Activated naive CD4-positive, alpha-beta T cell treated with anti-CD3 and anti-CD28 coated beads, Interleukin-2, amount 10 ng/mL, durations not matched to agents 7 days and 5 days (primary cell): ENCODE measurements at places on chromosomes 12 and 14.
A peak's percentile ranks its signal among the peaks of the same experiment; 100 is the strongest.

GRCh38 chr12:2009623-2010022 is 5.4 kb upstream of the DCP1B start:
- no peak for DNase-seq

DNA sequence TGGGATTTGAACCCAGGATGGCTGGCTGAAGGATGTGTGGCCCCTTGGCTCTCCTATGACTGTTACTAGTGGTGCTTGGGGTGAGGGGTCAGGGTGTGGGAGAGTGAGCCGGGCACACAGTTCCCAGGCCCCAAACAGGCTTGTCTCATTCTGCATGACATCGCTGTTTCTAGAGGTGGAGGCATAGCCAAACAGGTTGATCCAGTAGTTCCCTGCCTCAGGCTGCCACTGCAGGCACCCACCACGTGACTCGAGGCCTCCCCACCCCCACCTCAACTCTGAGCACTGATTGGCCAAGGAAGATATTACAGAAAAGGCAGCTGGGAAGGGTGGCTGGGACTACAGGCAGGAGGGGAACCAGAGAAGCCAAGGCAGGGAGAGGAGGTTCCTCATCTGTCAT is 102.6 kb downstream of the NCOR2 start:
- no peak for DNase-seq

DNA sequence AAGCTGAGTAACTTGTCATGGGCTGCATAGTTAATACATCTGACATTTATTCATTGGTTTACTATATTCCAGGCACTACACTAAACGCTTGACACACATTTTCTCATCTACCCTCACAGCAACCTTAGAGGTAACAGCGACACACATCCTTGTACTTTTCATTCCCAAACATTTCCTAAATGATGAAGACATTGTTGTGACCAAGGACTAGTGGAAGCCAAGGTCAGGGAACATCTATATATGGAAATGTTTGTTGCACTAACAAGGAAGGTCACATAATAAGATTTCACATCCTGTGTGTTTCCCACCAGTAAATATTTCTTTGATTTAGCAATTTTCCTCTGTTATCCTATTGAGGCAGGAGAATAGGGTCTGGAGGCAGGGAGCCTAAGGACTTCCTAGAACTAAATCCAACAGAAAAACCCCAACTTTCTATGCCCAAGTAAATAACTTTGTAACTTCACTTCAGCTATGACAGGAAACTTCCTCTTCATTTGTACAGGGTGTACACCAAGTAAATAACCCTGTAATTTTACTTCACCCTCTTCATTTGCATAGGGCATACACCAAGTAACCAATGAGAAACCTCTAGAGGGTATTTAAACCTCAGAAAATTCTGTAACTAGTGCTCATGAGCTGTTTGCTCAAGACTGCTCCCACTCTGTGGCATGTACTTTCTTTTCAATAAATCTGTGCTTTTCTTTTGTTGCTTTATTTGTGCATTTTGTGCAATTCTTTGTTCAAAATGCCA is 48.4 kb downstream of the ZNF641 start:
- no peak for DNase-seq

GRCh38 chr12:23699031-23699430 is 250.4 kb downstream of the SOX5 start:
- no peak for DNase-seq

- no peak for DNase-seq
Observed at GRCh38 chr12:109678719-109679118, 34.9 kb upstream of the FAM222A start.

DNA sequence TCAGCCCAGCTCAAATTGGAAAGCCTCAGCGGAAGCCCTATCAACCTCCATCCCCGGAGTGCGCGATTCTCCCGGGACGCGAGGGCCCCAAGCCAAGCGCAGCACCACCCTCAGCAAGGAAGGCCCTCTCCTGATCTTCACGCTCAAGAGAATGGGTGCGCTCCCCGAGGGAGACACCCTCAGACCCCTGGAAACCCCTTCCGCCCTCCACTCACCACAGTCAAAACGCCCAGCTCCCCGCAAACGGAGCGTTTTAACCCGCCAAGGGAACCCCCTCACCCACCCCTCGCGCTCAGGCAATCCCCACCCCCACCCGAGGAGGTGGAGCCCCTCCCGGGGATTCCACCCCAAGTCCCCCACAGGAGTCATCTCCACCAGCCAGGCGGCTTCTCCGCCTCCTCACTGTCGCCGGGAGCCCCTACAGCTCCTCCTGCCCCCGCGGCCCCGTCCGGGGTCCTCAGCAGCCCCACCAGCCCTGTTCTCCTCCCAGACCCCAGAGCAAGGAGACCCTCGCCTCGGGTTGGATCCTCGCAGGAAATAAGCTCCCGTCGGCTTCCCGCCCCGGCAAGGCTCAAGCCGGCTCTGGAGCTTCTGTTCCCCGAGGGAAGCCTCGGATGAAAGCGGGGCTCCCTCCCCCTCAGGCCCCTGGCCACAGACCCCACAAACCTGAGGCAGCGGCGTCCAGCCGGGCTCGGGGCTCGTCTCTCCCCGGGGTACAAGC is 507 bp downstream of the BAZ2A start:
- peak; percentile 65 for DNase-seq

DNA sequence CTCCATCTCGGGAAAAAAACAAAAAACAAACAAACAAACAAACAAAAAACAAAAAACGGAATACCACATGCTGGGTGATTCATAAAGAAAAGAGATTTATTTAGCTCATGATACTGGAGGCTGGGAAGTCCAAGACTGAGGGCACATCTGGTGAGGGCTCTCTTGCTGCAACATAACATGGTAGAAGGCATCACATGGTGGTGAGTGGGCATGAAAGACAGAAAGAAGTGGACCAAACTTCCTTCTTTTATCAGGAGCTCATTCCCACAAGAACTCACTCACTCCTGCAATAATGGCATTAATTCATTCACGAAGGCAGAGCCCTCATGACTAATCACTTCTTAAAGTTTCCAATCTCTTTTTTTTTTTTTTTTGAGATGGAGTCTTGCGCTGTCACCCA is 8.0 kb upstream of the LGMN start:
- DNase-seq: no peak

GRCh38 chr12:57518176-57518919 is 2.0 kb downstream of the DDIT3 start:
- no peak for DNase-seq

DNA sequence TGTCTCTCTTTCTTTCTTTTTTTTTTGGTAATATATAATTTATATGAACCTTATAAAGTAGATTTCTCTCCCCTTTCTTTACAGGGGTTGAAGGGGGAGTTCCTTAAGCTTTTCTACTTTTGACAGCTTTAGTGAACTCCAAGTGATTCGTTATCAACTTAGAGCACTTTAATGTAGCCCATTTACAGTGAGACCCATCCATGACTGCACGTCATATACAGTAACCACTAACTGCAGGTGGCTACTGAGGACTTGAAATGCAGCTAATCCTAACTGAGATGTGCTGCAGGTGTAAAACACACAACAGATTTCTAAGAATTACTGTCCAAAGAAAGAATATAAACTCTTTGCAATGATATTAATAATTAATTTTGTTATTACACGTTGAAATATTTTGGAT is 582 bp downstream of the LRRIQ1 start:
- DNase-seq: no peak

- DNase-seq: no peak
Observed at GRCh38 chr12:104966677-104967076, 8.6 kb upstream of the SLC41A2 start.

GRCh38 chr12:109291521-109292341 is 17.4 kb downstream of the FOXN4 start:
- no peak for DNase-seq

DNA sequence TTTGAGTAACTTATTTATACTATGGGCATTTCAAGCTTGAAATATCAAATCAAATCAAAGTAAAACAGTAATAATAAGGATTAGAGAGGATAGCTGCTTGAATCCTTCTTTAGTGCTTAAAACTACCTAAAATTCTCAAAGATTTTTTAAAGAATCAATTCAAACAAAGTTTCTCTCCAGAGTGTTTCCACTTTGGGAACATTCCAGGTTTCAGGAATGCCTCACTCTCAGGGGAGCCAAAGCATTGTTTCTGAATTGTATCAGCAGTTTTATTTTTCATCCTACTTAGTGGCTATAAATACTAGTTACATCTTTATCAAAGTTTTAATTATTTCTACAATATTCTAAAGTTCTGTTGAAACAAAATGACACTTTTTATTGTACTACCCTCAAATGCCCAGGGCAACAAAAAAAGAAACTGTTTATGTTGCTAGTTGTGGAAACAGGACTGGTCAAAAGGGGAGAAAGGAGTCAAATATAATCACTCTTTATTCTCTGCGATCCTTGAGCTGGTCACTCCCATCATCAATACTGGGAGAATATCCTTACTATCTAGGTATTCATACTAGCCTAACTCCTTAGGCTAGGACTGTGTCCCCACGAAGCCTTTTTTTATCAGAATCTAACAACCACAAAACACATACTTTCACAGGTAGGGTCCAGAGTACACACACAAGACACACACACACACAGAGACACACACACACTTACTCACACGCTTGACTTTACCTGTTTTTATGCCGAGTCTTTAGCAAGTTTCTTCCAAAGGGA is 598 bp downstream of the RASSF9 start:
- no peak for DNase-seq

DNA sequence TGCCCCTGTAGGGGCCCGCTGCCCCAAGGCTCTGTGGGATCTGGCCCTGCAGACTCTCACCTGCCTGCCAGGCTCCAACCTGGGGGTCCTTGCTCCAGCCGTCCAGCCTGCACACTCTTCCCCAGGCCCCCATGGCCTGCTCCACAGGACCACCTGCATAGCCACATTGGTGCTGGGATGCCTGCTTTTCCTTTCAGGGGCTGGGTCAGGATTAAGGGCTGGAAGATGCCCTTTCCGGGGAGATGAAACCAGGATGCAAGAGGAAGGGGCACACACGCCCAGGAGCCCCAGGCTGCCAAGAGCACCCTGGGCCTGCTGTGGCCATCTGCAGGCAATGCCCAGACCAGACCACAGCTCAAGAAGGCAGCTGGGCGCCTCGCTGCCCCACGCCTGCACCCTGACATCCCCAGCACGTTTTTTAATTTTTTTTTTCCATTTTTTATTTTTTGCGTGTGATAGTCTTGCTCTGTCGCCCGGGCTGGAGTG is 15.0 kb downstream of the BAG5 start:
- DNase-seq: no peak

GRCh38 chr12:31853977-31854376 is 105.2 kb upstream of the RESF1 start:
- no peak for DNase-seq

DNA sequence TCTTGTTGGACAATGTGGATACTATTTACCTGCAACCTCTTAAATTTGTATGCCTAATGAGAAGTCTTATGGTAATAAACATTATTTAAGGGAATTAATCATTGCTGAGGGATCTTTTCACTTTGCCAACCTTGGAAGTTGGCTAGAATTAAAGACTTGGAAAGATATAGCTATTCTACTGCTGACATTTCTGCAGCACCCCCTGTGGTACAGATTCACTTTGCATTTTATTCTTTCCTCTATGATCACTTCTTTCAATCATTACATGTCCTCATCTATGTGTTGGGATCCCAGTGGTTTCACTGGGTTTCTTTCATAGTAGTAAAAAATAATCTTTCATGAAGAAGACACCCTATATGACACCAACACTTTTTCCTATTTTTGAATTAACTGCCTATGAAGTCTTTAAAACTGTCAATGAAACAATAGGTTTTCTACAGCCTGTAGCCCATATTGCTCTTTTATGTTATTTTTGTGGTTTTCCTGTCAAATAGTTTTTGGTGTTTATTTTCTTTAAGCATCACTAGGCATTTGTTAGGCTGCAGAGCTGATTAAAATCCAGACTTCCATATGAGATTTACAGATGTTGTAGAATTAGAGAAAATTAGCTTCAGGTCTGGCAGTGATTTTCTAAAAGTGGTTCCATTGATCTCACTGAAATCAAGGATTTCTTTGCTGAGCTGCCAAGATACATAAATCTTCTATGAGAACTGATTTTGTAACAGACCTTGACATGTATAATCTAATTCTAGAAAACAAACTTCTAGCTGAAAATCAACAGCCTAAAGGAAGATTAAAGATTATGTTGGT is 256.1 kb downstream of the NAV3 start:
- DNase-seq: no peak

DNA sequence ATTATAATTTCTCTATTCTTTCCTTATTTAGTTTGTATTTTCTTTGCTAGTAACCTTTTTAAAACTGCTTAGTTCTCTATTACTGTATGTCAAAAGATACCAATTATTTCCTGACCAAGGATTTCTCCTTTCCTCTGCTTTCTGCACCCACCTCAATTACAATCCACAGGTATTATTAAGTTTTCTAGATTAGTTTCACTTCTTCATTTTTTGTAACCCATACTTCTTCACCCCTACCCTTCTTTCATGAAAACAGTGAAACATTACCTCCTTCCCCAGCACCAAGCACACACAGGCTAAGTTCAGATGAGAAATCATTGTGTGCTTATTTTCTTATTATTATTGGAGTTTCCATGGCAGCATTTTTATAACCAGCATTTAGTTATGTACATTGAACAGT is 318.5 kb upstream of the MDGA2 start:
- DNase-seq: no peak

GRCh38 chr14:99576304-99576703 is 27.7 kb downstream of the CCDC85C start:
- DNase-seq: no peak

- no peak for DNase-seq
Observed at GRCh38 chr12:109815757-109816617, 17.2 kb downstream of the TRPV4 start.

GRCh38 chr12:12720052-12720451 is 2.9 kb downstream of the CDKN1B start:
- DNase-seq: no peak
